Right cardiac atrium (tissue), 5 donors: ENCODE measurements at places on chromosomes 6 and 20. TPM values are rescaled to one million over a fixed set of nuclear protein-coding genes. Genes with fewer than 3 reads are reported as not detected.

C4B gene
- 41.2 TPM for polyA plus RNA-seq

PTCRA gene
- polyA plus RNA-seq, result not detected

MLN gene
- polyA plus RNA-seq, result not detected

BACH2 gene
- 0.61 TPM for polyA plus RNA-seq

PIGU gene
- 18.9 TPM for polyA plus RNA-seq

GRCh38 chr6:163923658-163924411, 509.3 kb downstream of the QKI start:
- DNase-seq, result no peak

GRCh38 chr20:10771435-10772140, 97.8 kb upstream of the JAG1 start:
- no peak for DNase-seq

DNA sequence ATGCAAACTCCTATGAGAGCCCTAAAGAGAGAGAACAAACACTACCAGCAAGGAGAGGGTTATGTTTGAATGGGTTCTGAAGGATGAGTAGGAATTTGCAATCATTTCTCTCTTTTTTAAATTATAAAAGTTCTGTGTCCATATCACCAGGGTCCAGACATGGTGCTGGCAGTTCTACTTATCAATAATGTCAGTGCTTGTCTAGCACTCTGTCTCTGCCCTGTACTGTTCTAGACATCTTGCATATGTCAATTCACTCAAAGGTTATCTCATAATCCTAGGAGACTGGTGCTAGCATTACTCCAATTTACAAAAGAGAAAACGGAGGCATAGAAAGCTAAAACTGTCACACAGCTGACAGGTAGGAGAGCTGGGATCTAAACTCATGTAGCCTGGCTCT, 101.3 kb downstream of the VEGFA start:
- no peak for DNase-seq

- DNase-seq, result no peak
Observed at GRCh38 chr6:39471954-39472659, 149.6 kb upstream of the KCNK16 start.

DNA sequence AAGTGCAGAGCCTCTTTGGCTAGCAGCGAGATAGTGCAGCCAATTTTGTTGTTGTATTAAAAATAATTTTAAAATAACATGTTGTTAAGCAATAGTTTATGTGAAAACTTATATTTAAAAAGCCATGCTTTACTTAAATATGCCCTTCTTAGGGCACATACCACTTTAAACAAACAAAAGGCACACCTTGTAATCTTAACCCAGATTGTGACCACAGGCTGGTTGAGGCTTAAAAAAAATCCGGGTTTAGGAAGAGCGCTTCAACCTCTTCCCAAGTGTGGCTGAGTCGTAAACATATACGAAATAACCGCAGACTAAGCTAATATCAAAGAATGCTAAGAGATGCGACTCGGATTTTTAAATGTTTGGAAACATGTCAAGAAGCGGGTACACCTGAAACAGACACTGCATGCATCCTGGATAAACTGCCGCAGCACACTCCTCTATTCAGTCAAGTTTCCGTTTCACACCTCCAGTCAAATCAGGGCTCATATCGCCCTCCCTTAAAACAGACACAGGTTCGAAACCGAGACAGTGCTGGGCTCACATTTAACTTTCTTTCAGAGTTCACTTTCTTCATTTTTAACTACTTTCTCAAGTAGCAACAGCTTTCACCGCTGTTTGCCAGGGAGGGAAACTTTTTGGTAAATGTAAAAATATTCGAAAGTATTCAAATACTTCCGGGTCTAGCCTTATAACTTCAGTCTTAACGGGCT, 1.5 kb downstream of the DEK start:
- no peak for DNase-seq
